ENCODE measurements at places on chromosomes 3 and 15. TPM values are rescaled to one million over a fixed set of nuclear protein-coding genes. Genes with fewer than 3 reads are reported as not detected.
A peak's percentile ranks its signal among the peaks of the same experiment; 100 is the strongest.

The MRPS11 gene
- total RNA-seq: 44.4 TPM

DNA sequence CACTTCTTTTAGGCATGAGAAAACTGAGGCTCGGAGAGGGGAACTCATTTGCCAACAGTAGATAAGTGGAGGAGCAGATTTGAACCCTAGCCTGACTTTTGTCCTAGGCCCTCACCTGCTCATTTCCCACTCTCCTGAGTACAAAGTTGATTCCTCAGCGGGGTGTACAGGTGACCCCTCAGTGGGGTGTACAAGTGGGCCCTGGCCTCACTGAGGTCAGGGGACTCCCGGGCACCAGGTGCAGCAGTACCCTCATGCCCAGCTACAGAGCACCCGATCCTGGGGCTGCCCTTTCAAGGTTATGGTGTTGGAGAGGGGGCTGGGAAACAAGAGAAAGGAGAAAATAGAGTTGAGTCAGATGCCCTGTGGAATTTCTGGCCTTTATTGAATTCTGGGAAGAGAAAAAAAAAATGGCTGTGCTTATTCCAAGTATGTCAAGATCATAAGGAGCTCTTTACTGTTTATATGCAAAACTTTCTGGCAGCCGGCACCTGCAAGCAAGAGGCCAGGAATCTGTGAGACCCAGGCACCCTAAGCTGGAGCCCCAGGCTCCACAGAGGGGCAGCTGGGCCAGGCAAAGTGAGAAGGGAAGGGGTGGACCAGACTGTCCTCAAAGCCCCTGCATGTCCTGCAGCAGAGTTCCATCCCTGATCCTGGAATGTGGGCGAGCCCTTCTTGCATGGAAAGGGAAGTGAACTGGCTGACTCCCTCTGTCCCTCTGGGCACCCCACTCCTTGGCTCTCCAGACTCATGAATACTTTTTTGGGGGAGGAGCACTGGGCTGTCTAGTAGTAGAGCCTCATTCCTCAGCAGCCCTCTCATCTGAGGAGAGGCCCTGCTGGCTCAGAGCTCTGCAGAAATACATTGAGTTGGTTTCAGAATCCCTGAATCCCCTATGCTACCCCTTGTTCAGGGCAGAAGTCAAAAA is 43.1 kb downstream of the AMOTL2 start:
- no peak for ATAC-seq

GRCh38 chr15:63923993-63924950 is 90.5 kb upstream of the HERC1 start:
- no peak for ATAC-seq

DNA sequence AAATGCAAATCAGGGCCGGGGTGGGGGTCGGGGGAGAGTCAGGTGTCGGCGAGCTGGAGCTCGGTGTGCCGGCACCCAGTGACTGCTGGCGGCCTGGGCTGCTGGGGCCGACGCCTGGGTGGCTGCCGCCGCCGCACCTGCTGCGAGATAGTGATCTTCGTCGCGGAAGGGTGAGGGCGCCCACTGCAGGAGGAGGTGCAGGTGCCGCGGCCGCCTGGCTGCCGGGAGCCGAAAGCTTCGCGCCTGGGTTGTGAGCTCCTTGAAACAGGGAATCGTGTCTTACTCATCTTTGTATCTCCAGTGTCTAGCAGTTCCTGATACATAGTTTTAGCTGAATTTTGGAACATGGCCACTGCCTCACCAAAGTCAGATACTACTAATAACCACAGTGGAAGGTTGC is 64.0 kb upstream of the CPOX start:
- peak; percentile 77 for ATAC-seq

DNA sequence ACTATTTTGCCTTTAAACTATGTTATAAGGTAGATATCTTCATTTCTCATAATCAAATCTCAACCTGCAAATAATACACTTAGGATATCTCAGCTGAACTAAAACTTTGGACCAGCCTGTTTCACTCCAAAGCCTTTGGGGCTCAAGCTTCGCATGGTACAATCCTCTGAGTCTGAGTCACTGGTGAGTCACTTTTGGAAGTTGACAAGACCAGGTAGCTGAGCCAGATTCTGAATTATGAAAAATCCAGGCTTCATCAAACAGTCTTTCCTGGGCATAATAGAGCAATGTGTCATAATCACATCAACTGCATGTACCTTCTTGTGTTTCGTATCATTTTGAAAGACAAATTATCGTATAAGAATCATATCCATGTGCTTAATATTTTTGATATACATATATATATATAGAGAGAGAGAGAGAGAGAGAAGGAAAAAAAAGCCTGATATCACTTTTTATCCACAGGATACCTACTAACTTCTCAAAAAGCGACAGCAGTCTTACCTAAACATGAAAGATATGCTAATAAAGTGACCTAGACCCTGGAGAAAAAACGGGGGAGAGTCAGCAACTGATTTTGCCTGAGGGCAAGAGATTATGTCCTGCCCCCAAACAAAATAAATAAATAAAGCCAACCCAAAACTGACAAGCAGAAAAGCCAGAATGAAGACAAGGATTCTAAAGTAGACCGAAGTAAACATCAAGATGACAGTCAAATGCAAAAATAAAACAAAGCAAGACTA is 263.9 kb upstream of the TGFBR2 start:
- peak; percentile 82 for ATAC-seq

- ATAC-seq: no peak
These were observed 301.0 kb downstream of the CADM2 start for GRCh38 chr3:85259748-85260147.

DNA sequence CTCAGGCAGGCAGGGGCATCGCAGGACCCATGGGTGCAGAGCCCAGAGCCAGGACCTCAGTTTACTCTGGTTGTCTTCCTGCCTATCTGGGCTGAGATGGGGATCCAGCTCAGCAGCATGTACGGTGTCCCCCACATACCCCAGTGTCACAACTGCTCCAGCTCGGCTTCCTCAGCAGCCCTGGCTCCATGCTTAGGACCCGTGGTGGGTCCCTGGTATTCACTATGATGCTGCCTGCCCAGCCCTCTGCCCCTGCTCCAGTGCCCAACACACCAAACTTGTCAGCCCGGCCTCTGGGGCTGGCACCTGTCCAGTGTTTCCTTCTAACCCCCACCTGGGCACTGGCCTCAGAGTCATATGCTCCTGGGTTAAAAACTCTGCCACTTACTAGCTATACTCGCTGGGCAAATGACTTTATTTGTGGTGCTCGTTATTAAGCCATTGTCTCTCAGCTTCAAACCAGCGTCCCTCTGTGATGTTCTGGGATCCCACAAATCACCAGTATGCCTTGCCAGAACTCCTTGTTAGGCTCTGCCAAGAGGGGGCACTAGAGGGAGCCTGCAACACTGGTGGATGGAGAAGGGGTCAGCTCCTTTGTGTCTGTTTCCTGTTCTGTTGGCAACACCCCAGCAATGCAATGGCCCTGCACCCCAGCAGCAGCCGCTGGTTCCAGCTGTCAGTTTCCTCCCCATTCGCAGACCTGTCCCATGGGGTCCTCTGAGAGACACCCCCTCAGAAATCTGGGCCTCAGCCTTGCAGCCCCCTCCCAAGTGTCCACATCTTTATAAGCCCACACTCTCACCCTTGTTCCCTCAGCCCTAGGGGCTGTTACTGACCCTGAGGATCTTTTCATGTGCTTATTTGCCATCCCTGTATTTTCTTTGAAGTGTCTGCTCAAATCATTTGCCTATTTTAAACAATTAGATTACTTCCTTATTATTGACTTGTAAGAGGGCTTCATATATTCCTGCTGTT is 24.1 kb upstream of the MRPS22 start:
- ATAC-seq: no peak

Measured in activated T-helper 17 cell treated with anti-CD3 and anti-CD28 coated beads, Interleukin-2, amount 50 U/mL, for 72 hours (primary cell).